ENCODE measurements at places on chromosomes 6 and 20. TPM values are rescaled to one million over a fixed set of nuclear protein-coding genes. Genes with fewer than 3 reads are reported as not detected.
A peak's percentile ranks its signal among the peaks of the same experiment; 100 is the strongest.

GRCh38 chr6:81834141-81834681 is 81.7 kb upstream of the TENT5A start:
- H3K27me3 ChIP-seq, result no peaks in the 10 kb centered on the region
- H3K27ac ChIP-seq, result no peak overlapping the region
- no peaks in the 10 kb centered on the region for H3K36me3 ChIP-seq
- H3K4me1 ChIP-seq, result peaks cover 34% of the 10 kb centered on the region
- no peak overlapping the region for H3K4me3 ChIP-seq

- H3K27ac ChIP-seq, result no peak overlapping the region
- H3K36me3 ChIP-seq, result no peaks in the 10 kb centered on the region
- no peak overlapping the region for H3K4me3 ChIP-seq
- no peaks in the 10 kb centered on the region for H3K27me3 ChIP-seq
- no peaks in the 10 kb centered on the region for H3K4me1 ChIP-seq
- no peak for DNase-seq
Observed at GRCh38 chr6:43952746-43953145, 174.5 kb downstream of the MRPL14 start.

DNA sequence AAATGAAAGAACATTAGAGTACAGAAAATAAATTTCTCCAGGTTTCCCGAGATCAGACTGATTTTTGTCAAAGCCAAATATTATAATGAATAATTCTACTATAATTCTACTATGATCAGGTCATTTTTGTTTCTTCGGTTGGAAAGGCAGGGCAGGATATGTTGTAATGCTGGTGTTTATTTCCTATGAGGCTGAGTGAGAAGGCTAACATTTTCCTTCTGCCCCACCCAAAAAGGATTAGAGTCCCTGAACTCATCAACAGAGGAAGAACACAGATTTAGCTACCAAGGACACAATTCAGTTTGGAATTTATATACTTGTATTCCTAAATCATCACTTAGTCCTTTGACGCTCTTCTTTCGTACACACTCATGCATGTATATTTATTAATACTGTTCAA is 318.9 kb downstream of the SYNE1 start:
- no peaks in the 10 kb centered on the region for H3K36me3 ChIP-seq
- H3K4me1 ChIP-seq, result no peaks in the 10 kb centered on the region
- DNase-seq, result no peak
- no peak overlapping the region for H3K27ac ChIP-seq
- H3K4me3 ChIP-seq, result no peak overlapping the region

DNA sequence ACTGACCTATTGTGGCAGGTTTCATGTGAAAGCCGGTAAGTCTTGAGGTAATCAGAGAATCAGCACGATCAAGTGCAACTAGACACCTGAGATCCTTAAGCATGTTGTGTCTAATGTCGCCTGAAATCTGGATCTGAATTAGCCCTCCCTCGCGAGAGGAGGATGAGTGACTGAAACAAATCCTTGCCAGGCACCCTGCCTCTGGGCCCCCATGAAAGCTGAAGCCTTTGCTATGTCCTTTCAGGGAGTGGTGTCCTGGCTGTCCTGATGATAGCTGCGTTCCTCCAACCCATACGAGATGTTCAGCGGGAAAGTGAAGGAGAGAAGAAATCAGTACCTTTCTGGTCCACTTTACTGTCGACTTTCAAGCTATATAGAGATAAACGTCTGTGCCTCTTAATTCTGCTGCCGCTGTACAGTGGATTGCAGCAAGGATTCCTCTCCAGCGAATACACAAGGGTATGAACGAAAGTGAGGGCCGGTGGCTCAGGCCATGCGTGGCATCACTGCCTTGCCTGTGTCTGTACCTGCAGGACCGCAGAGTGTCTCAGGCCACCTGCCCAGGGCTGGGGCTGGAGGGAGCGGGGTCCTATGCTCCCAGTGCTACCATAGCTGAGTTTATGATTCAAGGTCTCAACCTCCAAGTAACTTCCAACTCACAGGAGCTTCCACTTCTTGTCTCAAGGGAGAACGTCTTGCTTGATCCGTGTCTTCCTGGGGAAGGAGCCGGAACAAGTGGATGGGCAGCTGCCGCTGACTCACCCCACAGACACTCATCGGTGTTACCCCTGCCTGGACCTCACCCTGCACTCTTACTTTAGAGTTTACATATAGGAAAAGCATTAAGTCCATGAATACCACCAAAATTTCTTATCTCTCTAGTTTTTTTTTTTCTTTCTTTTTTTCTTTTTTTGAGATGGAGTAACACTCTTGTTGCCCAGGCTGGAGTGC is 12.8 kb downstream of the UNC93A start:
- H3K4me3 ChIP-seq, result no peak overlapping the region
- no peak overlapping the region for H3K27ac ChIP-seq
- H3K4me1 ChIP-seq, result no peaks in the 10 kb centered on the region
- DNase-seq, result no peak
- no peaks in the 10 kb centered on the region for H3K36me3 ChIP-seq

The MAPK13 gene
- total RNA-seq, result 33.9 TPM

DNA sequence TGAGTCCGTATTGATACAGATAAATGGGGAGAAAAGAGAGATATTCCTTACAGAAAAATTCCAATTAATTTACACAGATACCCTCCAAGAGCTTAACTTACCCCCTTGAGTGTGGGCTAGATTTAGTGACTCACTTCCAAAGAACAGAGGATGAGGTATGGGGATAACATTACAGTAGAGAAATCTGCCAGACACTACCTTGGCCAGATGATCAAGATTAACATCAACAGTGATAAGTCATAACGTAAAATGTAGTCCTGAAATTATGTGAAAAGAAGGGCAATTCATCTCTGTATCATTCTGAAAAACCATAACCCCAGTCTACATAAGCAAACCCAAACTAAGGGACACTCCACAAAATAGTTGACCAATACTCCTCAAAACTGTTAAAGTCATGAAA is 69.3 kb downstream of the PDSS2 start:
- H3K4me1 ChIP-seq, result no peaks in the 10 kb centered on the region
- no peak overlapping the region for H3K4me3 ChIP-seq
- DNase-seq, result no peak
- no peak overlapping the region for H3K27ac ChIP-seq
- H3K27me3 ChIP-seq, result no peaks in the 10 kb centered on the region
- H3K36me3 ChIP-seq, result no peaks in the 10 kb centered on the region

DNA sequence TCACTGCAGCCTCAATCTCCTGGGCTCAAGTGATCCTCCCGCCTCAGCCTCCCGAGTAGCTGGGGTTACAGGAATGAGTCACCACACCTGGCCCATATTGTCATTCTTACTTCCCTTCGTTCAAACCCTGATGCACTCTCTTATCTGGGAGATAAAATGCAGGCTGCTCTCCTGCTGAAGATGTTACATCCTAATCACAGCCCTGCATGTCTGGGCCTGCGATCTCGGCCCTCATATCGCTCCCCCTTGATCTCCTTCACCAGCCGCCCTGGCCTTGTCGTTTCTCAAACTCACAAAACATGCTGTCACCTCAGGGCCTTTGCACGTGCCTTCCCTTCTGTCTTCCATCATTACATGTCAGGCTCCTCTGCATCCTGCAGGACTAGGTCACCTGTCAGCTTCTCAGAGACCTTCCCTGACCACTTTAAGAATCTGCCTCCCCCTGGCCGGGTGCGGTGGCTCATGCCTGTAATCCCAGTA is 8.8 kb upstream of the C20orf203 start:
- H3K36me3 ChIP-seq, result no peaks in the 10 kb centered on the region
- H3K4me1 ChIP-seq, result no peaks in the 10 kb centered on the region
- no peak for DNase-seq
- H3K4me3 ChIP-seq, result no peak overlapping the region

The KCNQ5 gene
- 0.03 TPM for total RNA-seq

GRCh38 chr6:7343546-7344475 is 30.8 kb upstream of the SSR1 start:
- no peak for DNase-seq
- H3K36me3 ChIP-seq, result no peaks in the 10 kb centered on the region
- H3K27me3 ChIP-seq, result no peaks in the 10 kb centered on the region
- H3K4me1 ChIP-seq, result no peaks in the 10 kb centered on the region
- no peak overlapping the region for H3K4me3 ChIP-seq

The SLC32A1 gene
- not detected for total RNA-seq

DNA sequence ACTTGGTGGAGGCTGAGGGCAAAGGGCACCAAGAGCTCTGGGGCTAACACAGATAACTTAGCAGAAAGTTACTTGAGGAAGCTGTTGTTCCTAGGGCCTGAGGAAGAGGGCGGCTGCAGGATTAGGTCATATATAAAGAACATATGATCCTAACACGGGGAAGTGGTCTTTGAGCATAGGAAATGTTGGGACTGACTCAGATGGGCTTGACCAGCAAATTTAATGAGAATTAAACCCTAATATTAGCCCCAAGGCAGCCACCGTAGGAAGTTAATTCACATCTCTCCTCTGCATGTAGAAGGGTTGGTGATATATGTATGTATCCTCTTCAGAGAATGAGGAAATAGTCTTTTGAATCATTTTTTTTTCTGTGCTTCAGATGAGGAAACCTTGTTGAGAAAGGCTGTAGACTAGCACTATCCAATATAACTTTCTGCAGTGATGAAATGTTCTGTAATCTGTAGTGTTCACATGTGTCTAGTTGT is 9.2 kb upstream of the ZBTB9 start:
- no peaks in the 10 kb centered on the region for H3K27me3 ChIP-seq
- no peaks in the 10 kb centered on the region for H3K4me1 ChIP-seq
- H3K27ac ChIP-seq, result no peak overlapping the region
- H3K4me3 ChIP-seq, result no peak overlapping the region

- H3K4me3 ChIP-seq, result no peak overlapping the region
- no peaks in the 10 kb centered on the region for H3K27me3 ChIP-seq
- no peaks in the 10 kb centered on the region for H3K4me1 ChIP-seq
- H3K27ac ChIP-seq, result no peak overlapping the region
Observed at GRCh38 chr6:168116438-168116974, 37.5 kb upstream of the FRMD1 start.

- no peaks in the 10 kb centered on the region for H3K27me3 ChIP-seq
- no peaks in the 10 kb centered on the region for H3K36me3 ChIP-seq
- H3K4me1 ChIP-seq, result no peaks in the 10 kb centered on the region
- H3K4me3 ChIP-seq, result no peak overlapping the region
- no peak overlapping the region for H3K27ac ChIP-seq
Observed at GRCh38 chr6:163170294-163170883, 244.1 kb upstream of the QKI start.

The PDSS2 gene
- total RNA-seq, result 5.3 TPM

GRCh38 chr20:47352332-47353238 is 3.9 kb downstream of the ZMYND8 start:
- H3K27ac ChIP-seq, result peak overlapping the region; percentile 99
- peaks cover 71% of the 10 kb centered on the region for H3K4me1 ChIP-seq
- peak; percentile 93 for DNase-seq
- H3K4me3 ChIP-seq, result peak overlapping the region; percentile 29

The C6orf15 gene
- not detected for total RNA-seq

DNA sequence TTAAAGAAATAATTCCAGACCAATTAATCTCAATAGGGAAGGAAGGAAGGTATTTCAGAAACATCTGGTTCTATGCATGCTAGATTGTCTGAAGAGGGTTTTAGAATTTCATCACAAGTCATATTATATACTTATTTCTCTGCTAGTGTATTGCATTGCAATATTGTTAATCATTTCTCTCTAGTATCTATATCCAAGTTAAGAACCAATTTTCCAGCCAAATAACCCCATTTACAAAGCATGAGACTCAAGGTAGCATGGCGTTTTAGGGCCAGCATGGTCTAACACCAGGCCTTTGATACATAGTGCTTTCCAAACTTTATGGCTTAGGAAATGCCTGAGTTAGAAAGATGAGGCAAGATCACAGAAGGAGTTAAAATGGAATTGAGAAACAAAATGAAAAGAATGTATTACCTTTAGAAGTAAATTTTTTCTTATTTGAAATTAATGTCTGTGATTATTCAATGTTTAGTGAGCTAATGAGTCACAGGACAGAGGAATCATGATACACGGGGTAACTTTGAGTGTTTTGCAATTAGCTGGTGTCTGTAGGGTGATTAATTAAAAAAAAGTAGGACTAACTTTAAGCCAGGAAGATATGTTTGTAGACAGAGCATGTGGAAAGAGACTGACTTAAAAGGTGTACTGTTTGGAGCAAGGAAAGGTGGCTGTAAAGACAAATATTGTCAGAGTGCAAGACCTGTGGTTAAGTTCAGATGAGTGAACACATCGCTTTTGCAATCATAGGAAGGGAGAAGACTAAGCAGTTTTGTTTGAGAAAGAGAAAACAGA is 1006.2 kb upstream of the CITED2 start:
- H3K4me1 ChIP-seq, result peaks cover 10% of the 10 kb centered on the region
- no peak overlapping the region for H3K4me3 ChIP-seq
- DNase-seq, result no peak
